ENCODE measurements at places on chromosomes 6 and 20.

GRCh38 chr6:65948062-65948461 lies 241.0 kb upstream of the EYS start:
- H3K36me3 ChIP-seq, result no peaks in the 10 kb centered on the region
- H3K4me3 ChIP-seq, result no peak overlapping the region
- no peaks in the 10 kb centered on the region for H3K27me3 ChIP-seq
- H3K4me1 ChIP-seq, result no peaks in the 10 kb centered on the region

DNA sequence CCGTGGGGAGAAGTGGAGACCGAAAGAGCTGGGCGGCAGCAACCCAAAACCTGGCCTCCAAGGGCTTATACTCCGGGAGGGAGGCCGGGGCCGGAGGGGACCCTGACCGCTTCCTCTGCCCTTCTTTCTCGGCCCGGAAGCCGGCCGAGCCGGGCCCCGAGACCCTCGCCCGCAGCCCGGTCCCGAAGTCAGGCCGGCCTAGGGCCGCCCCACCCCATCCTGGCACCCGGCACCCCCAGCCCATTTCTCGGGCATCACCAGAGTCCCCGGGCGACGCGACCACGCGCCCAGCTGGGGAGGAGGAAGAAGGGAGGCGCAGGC lies 572 bp upstream of the ZDHHC14 start:
- DNase-seq, result no peak
- H3K27ac ChIP-seq, result no peak overlapping the region
- H3K4me3 ChIP-seq, result peak overlapping the region; percentile 91
- peaks cover 5% of the 10 kb centered on the region for H3K27me3 ChIP-seq

GRCh38 chr20:34058831-34059230 lies 53.2 kb downstream of the EIF2S2 start:
- H3K27me3 ChIP-seq, result no peaks in the 10 kb centered on the region
- peak overlapping the region; percentile 4 for H3K4me3 ChIP-seq
- peak overlapping the region; percentile 1 for H3K27ac ChIP-seq
- H3K4me1 ChIP-seq, result peaks cover 30% of the 10 kb centered on the region

- no peak overlapping the region for H3K27ac ChIP-seq
- H3K36me3 ChIP-seq, result no peaks in the 10 kb centered on the region
- no peaks in the 10 kb centered on the region for H3K27me3 ChIP-seq
- H3K4me1 ChIP-seq, result no peaks in the 10 kb centered on the region
- H3K4me3 ChIP-seq, result no peak overlapping the region
These were observed 367.5 kb downstream of the GRIK2 start for GRCh38 chr6:101760843-101761621.

DNA sequence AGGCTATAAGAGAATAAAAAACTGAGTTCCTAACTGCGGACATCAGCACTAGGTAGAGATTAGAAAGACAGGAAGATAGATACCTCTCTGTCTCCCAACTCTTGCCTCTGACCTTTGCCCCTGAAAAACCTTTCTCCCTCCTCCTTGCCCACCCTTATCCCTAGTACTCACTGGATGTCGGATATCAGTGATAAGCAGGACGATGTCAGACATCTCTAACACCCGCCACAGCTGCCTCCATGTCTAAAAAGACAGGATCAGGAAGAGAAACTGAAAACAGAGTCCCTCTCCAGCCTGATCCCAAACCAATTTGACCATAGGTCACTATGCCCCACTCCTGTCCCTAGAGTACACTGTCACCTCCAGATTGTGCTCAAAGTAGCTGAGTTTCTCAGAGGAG lies 1.9 kb downstream of the GNL1 start:
- H3K36me3 ChIP-seq, result peaks cover 59% of the 10 kb centered on the region
- DNase-seq, result no peak
- H3K27me3 ChIP-seq, result peaks cover 13% of the 10 kb centered on the region
- peak overlapping the region; percentile 99 for H3K4me3 ChIP-seq
- peak overlapping the region; percentile 34 for H3K27ac ChIP-seq
- H3K4me1 ChIP-seq, result peaks cover 29% of the 10 kb centered on the region

DNA sequence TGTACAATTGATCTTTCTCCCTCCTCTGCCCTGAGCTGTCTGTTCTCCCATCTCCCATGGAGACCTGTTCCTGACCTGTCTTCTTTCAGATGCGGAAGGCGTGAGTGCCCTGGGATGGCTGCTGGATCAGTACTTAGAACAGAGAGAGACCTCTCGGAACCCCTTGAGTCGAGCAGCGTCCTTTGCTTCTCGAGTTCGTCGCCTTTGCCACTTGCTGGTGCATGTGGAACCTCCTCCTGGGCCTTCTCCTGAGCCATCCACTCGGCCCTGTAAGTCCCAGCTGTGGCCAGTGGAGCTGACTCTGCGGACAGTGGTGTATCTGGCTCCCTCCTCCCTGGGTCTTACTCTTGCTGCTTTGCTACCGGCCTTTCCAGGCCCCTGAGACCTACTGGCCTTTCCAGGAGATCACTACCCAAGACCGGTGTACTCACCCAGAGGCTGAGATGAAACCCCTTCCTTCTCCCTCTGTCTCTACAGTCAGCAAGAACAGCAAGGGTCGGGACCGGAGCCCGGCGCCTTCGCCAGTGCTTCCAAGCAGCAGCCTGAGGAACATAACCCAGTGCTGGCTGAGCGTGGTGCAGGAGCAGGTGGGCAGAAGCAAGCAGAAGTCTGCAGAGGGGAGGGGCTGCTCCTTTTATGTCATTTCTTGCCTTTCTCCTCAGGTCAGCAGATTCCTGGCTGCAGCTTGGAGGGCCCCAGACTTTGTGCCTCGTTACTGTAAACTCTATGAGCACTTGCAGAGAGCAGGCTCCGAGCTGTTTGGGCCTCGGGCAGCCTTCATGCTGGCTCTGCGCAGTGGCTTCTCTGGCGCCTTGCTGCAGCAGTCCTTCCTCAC lies 22.5 kb downstream of the CUL9 start:
- peaks cover 13% of the 10 kb centered on the region for H3K4me1 ChIP-seq
- H3K27ac ChIP-seq, result no peak overlapping the region
- H3K36me3 ChIP-seq, result peaks cover 29% of the 10 kb centered on the region
- H3K4me3 ChIP-seq, result no peak overlapping the region
- H3K27me3 ChIP-seq, result peaks cover 9% of the 10 kb centered on the region

Data from endothelial cell (in vitro differentiated cells).